ENCODE measurements at places on chromosomes 4 and X. TPM values are rescaled to one million over a fixed set of nuclear protein-coding genes. Genes with fewer than 3 reads are reported as not detected.
A peak's percentile ranks its signal among the peaks of the same experiment; 100 is the strongest.

- peak; percentile 86 for DNase-seq
These were observed 1.5 kb upstream of the NEIL3 start for GRCh38 chr4:177308125-177308524.

The MAGEA9B gene
- not detected for total RNA-seq

The METTL14 gene
- 18.2 TPM for total RNA-seq

The ARHGAP36 gene
- not detected for total RNA-seq

The SAGE1 gene
- total RNA-seq = not detected

GRCh38 chrX:2536974-2537373, 36.2 kb upstream of the DHRSX start:
- no peak for DNase-seq

The PYURF gene
- 98.1 TPM for total RNA-seq

The PDZD11 gene
- 53.3 TPM for total RNA-seq

DNA sequence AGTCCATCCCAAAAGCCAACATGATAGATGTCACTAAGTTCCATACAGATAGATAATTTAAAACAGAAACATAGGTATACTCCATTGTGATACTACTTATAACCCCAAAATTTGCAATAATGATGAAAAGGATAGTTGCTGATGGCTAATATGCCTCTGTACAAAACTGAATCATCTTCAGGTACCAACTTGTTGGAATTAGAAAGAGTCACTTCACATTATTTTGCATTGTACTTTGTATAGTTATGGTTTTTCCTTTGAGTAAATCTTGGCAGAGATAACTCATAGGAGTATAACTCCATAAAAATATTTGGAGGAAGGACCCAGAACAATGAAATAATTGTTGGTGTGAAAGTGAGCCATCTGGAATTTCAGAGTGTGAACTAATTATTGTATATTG, 17.6 kb downstream of the GIMD1 start:
- DNase-seq = no peak

DNA sequence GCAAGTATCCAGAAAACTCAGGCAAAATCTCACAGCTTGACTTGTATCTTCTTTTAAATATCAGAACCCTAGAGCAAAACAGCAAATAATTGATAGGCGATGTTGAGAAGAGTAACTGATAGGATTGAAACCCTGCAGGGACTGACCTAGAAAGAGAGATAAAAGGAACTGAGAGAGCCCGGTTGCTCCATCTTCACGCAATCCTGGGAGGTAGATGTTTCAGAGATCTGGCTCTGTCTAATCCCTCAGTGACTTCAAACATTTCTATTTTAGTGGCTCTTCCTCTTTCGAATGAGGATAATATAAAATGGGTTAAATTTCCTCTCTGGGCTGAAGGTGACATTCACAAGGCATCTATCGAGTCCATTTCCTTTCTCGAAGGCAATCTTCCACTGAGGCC, 39.3 kb upstream of the RPL34 start:
- DNase-seq = no peak

DNA sequence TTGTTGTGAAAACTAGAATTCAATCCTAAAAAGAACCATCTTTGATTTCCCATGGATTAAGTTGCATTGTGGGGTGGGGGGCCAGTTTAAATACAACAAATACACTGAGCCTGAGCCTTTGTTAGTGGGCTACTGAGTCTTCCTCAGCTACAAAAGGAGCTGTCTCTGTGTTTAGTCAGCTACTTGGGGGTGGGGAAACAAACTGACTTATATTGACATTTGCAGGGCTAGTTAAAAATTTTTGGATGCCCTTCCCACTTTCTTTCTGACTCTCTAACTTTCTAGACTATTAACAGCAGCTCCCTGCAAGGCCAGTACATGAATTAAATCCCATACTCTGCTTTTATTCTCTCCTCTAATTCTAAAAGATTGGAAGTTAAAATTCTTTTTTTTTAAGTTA, 32.5 kb upstream of the FHDC1 start:
- DNase-seq = no peak

DNA sequence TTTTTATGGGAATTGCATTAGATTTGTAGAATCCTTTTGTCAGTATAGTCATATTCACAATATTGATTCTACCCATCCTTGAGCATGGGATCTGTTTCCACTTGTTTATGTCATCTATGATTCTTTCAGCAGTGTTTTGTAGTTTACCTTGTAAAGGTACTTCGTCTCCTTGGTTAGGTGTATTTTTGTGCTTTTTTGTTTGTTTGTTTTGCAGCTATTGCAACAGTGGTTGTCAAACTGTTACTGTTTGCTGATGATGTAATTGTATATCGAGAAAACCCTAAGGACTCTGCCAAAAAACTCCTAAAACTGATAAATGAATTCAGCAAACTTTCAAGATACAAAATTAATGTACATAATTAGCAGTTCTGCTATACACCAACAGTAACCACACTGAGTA, 127.9 kb upstream of the AR start:
- DNase-seq = no peak

GRCh38 chr4:39970671-39971640, 6.8 kb downstream of the PDS5A start:
- DNase-seq = no peak

DNA sequence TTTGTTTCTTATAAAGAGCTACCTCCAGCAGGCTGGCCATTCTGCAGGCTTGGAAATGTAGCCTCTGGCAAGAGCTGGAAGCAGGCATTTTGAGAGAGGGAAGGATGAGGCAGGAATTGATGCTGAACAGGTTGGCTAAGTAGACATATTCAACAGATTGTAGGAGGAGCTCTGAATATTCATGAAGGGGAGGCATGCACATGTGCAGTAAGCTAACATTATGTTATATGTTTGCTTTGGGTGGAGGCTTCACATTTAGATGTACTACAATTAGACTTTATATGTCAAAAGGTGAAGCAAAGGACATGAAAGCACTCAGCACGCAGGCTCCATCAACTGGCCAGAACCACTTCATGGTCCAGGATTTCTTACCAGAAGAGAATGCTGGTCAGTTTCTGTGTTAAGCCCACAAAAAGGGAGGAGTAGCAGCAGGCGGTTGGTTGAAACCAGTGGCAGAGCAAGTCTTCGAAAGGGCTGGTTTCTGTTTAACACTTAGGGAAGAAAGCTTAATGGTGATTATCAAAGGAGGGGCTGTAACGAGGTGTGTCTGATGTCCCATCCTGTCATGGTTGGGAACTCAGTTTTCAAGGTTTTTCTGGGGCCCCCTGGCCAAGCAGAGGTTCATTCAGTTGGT, 54.8 kb downstream of the FGFBP1 start:
- no peak for DNase-seq

The CCSER1 gene
- under 0.01 TPM for total RNA-seq

DNA sequence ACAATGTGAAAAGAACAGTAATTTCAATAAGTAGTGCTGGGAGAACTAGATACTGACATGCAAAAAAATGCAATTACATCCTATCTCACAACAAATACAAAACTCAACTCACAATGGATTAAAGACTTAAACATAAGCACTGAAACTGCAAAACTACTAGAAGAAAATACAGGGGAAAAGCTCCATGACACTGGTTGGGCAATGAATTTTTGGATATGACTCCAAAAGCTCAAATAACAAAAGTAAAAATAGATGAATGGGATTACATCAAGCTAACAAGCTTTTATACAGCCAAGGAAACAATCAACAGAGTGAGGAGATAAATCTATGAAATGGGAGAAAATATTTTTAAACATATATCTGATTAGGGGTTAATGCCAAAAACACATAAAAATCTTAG, 53.1 kb downstream of the ANKRD17 start:
- DNase-seq = no peak

GRCh38 chr4:159248384-159249178, 145.7 kb downstream of the RAPGEF2 start:
- peak; percentile 69 for DNase-seq

All from fibroblast of lung (primary cell).